D721Med (cell line): ENCODE measurements at places on chromosomes 1 and 21.

- no peak for DNase-seq
Measured at GRCh38 chr1:156478250-156478627, 22.3 kb downstream of the MEF2D start.

- DNase-seq: no peak
Measured at GRCh38 chr1:194959795-194960194, 1648.4 kb downstream of the KCNT2 start.

GRCh38 chr1:162550925-162551324 lies 10.6 kb upstream of the UAP1 start:
- DNase-seq: no peak

DNA sequence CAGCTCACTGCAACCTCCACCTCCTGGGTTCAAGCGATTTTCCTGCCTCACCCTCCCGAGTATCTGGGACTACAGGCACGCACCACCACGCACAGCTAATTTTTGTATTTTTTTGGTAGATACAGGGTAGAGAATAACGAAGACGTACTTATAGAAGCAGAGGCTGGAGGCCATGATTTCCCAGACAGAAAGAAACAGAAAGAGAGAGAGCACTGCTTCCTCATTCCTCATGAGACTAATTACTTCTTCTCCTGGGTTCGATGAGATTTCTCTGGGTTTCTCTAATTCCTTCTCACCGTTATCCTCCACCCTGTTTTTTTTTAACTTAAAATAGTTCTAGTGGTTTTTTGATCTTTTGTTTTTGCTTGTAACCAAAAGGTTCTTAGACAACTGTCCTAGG lies 23.4 kb upstream of the PTP4A2 start:
- DNase-seq: no peak

DNA sequence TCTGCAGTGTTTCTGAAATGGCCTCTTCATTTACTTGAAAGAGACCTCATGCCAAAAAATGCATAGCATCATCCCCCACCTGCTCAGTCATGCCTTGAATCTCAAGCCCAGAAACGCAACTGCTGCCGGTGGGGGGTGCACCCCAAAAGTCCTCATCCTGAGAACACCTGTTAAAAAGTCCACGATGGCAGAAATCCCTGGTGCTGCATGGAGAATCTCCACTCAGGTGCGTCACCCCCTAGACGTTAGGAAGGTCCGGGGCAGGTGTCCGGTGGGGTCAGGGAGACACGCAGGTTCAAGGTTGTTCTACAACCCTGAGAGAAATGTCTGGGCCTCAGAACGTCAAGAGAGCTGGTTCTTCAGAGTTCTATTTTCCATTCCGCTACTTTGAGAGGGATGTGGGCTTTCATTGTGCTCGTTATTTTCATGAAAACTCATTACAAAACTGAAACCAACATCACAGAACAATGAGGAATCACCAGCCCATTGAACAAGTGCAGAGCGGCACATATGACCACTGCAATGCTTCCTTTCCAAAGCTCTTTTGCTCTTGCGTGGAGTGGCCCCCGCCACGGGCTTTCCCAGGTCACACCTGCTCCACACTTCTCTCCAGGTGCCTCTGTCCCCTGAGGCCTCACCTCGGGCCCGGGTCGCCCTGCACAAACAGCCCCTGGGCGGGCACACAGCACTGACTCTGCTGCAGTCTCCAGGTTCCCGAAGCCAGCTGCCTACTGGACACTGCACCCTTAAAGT lies 201.9 kb downstream of the TOMM20 start:
- no peak for DNase-seq

DNA sequence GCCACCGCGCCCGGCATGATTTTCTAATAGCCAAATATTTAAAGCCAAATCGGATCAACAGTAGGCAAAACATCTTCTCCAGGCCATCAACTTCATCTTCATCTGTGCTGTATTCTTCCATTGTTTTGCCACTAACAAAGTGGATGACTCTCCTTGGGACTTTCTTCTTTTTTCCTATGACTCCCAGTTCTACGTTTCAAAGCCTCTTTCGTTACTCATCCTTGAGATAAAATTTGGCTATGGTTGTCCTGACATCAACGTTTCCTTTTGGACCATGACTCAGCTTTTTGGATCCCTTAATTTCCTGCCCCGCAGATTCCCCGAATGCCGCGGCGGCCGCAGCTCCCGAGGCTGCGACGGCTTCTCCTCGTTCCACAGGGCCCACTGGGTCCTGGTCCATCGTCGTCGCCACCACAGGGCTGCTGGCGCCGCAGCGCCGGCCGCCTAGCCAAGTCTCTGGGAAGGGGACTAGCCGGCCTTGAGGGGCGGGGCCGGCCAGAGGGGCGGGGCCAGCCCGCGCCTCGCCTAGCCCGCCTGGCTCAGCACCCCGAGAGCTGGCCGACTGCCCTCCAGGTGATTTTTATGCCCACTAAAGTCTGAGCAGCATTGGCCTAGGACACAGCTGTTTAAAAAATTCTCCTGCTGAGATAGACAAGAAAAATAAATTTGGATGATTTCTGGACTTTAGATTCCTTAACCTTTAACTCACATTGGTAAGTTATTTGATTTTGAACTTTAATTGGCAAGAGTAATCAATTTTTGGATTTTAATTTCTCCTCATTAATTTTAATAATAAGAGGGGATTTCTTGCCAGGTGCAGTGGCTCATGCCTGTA lies 93.9 kb downstream of the ADCY10 start:
- no peak for DNase-seq

GRCh38 chr1:97712980-97713379 lies 207.9 kb downstream of the DPYD start:
- DNase-seq: no peak

DNA sequence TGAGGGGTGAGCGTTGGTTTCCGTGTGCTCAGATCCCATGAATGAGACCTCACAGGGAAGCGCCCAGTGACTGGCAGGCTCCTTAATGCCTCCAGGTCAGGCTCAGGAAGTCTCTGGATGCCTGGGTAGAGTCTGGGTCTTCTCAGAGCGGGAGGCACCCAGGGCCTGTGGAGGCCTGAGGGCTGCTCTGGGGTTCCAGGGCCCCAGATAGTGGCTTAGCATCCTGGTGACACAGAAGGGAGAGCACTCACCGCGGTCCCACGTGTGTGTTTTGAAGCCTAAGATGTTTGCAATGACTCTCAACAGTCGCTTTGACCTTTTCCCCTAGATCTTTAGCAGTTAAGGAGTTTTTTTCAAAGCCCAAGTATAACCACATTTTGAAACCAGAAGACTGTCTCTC lies 25.0 kb downstream of the PRMT2 start:
- no peak for DNase-seq

GRCh38 chr1:116170721-116171589 lies 59.8 kb downstream of the MAB21L3 start:
- DNase-seq: no peak

- DNase-seq: no peak
Measured at GRCh38 chr1:228385232-228385631, 21.4 kb downstream of the TRIM11 start.

GRCh38 chr1:200373811-200374231 lies 36.0 kb downstream of the ZNF281 start:
- DNase-seq: no peak

DNA sequence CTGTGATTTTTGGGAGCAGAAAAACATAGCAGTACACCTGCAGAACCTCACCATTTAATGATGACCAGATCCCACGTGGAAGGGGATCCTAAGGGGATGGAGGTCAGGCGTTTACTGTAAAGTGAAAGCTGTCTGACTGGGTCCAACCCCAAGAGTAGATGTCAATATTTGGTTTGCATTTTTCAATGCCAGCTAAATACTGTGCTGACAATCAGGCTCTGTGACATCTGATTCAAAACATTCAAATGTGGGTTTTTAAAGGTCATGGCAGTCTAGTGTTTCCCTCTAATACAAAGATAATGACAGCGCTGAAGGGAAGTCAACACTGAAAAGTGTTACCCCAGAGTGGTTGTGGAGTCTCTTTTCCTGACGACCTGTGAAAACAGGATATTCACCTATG lies 68.1 kb downstream of the SPAG17 start:
- no peak for DNase-seq

DNA sequence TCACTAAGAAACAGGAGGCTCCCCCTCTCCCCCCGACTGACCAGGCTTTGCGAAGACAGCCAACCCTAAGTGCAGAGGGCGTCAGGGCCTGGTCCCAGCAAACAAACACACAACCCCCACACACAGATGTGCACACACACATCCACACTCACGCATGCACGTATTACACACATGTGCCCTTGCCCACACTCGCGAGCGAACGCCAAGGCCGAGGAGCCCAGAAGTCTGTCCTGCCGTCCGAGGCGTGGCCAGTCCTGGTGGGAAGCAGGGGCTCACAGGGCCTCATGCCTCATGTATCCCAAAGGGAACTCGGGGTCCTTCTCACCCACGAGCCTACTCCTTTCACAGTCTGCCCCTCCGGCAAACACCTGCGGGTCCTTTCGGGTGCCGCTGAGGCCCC lies 2.0 kb downstream of the SDF4 start:
- DNase-seq: no peak
